ENCODE measurements at places on chromosomes 16 and 17.

GRCh38 chr17:514584-514983 lies 162.0 kb upstream of the RPH3AL start:
- DNase-seq, result no peak

- no peak for DNase-seq
Observed at GRCh38 chr17:30278032-30278431, 13.7 kb downstream of the BLMH start.

DNA sequence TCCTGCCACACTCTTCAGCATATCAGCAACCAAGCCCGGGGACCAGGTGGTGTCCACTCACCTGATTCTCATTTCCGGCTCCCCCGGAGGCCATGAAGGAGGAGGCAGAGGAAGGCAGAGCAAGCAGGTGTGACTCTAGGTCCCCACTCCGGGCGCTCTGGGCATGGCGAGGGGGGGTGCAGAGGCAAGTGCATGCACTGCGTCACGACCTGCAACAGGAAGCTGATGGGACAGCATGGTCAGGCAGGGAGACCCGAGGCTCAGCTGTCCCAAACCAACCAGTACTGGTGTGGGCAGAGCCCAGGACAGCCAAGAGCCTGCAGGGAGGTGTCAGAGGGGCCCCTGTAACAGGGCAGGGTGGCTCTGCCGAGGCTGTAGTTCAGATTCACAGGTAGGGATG lies 2.1 kb upstream of the ENGASE start:
- no peak for DNase-seq

- DNase-seq, result no peak
Observed at GRCh38 chr16:85670840-85671239, 17.9 kb downstream of the GINS2 start.

DNA sequence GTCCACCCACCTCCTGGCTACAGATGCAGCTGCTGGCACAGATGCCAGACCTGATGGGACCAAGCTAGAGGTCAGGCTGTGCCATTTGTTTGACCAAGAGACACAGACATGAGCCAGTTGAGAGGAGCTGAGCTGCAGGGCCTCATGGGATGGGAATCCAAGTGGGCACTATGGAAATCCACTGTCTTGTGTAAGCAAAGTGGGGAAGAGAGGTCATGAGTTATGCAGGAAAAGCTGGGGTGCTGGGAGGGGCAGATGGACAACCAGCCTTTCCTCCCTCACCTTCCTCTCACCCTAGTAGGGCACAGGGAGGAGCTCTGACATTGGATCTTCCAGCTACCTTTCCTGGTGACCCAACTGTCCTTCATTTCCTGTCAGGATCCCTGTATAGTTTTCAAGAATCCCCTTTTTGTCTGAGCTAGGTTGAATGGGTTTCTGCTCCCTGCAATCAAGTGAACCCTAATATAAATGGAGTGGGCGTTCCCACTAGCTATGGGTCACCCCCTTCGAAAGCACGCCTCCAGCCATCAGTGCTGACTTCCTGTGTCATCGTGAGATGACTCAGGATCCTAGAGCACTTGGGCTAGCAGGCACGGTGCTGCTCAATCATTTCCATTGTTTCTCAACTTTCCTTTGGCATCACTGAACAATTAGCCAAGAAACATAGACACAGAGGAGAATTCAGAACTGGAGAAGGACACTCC lies 13.6 kb downstream of the ATPAF2 start:
- DNase-seq, result peak; percentile 29

DNA sequence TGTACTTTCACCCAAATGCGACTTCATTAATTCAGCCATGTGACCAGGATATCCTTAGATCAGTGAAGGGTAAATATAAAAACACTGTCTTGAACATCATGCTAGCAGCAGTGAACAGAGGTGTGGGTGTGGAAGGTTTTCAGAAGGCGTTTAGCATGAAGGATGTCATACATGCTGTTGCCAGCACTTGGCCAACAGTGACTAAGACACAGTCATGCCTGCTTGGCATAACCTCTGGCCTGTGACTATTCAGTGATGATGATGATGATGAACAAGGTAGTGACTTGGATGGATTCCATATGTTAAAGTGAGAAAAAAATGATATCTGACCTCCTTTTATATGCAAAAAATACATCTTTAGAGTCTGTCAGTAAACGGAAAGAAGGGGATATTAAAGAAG lies 97.9 kb downstream of the MAP2K4 start:
- DNase-seq, result no peak

DNA sequence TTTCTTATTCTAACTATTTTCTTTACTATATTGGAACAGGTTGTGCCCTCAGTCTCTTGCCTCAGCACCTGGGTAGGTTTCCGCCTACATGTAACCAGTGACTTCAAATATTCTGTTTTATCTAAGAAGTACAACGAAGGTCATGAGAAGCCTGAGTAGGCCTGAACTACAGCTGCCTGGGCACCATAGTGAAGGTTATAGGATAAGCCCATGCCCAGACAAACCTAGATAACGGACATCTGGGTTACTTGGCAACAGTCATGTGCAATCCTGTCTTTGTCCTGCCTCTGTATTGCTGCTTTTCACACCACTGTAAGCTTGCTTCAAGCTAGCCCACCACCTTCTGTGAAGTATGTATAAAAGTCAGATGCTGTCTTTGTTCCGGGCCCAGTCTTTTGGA lies 25.4 kb upstream of the ARL4D start:
- no peak for DNase-seq

DNA sequence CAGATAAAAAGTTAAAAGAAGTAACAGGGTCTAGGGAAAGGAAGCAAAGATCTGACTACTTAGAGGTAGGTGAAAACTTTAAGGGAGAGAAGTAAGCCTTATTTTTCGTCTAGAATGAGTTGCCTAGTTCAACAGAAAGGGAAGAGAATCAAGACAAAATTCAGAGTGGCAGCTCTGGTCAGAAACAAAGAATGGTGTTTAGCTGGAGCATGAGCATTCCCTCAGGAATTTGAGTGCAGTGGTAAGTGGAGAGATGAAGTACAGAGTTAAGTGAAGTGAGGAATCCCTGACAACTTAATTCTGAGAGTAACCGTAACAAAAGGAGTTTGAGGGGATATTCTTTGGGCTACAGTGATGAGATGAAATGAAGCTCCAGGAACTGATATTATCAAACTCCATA lies 11.5 kb downstream of the SMG6 start:
- no peak for DNase-seq

- no peak for DNase-seq
Observed at GRCh38 chr17:19683117-19683516, 33.3 kb downstream of the SLC47A2 start.

DNA sequence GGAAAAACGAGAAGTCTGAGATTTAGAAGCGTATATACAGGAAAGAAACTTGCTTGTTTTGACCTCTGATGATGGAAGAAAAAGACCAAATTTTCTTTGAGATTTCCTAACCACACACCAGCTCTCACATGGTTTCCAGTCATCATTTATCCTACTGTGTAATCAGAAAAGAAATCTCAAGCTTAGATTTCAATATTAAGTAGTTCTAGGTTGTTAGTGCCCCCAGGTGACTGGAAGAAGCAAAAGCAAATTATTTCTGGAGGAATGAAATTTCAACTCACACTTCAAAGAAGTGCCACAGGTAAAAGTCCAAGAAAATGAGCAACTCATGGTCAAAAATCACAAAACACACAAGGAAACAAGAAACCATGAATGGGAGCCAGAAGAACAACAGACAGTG lies 51.8 kb upstream of the KDM6B start:
- DNase-seq, result no peak

- DNase-seq, result peak; percentile 48
Observed at GRCh38 chr16:85428168-85428898, 184.8 kb upstream of the GSE1 start.

GRCh38 chr16:1097156-1097555 lies 1.1 kb upstream of the C1QTNF8 start:
- DNase-seq, result no peak

- DNase-seq, result peak; percentile 45
Observed at GRCh38 chr17:59427425-59427921, 96.0 kb downstream of the YPEL2 start.

GRCh38 chr17:27764589-27764988 lies 35.7 kb downstream of the NOS2 start:
- no peak for DNase-seq

- DNase-seq, result no peak
Observed at GRCh38 chr16:77408607-77409006, 26.2 kb downstream of the ADAMTS18 start.

DNA sequence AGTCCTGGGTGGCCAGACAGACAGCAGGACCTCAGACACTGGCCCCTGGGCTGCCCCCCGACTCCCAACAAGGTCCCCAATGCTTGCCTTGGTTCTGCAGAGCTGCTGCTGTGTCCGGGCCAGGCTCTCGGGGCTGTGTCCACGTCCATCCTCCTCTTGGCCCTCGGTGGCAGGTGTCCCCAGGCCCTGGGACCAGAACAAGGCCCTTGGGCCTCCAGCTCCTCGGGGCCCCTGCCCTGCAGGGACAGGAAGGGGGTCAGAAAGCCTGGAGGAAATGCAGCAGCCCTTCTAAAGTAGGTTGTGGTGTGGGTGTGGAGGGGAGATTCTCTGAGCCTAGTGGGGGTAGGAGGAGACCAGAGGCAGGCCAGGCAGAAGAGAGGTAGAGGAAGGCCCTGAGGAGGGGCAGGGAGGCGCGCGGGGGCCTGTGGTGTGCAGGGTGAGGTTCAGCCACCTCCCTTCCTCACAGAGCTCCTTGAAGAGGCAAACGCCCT lies 2.5 kb upstream of the AXIN1 start:
- no peak for DNase-seq

DNA sequence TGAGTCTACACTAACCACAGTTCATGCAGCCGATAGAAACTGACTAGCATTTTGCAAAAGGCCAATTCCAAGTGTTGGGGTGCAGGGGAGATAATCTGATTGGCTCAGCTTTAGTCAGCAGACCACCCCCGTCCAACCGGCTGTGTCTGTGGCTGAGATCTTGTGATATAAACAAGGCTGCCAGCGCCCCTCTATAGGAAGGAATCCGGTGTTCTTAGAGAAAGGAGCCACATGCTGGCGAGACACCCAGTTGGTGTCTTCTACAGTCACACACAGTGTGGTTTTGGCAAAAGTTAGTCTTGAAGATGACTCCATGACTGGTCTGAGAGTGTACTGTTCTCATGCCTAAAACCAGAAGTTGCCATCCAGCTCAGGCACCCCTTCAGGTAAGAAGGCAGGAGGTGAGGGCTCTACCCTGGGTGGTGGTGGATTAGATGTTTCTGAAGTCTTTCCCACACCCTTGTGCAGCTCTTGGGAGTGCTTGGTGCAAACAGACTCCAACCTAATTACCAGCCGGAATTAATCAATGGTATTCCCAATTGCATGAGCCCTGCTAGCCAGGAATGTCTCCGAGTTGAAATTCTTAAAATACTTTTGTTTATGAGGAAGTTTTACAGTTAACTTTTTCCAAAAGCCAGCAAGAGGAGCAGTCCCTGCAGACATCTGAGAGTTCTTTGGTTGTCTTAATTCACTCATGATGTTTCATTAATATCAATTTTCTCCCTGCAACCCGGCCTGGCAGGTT lies 172.3 kb upstream of the IRX6 start:
- no peak for DNase-seq

- DNase-seq, result no peak
Observed at GRCh38 chr16:85052536-85052935, 24.9 kb downstream of the KIAA0513 start.

GRCh38 chr17:5719976-5720375 lies 135.7 kb upstream of the NLRP1 start:
- DNase-seq, result no peak

DNA sequence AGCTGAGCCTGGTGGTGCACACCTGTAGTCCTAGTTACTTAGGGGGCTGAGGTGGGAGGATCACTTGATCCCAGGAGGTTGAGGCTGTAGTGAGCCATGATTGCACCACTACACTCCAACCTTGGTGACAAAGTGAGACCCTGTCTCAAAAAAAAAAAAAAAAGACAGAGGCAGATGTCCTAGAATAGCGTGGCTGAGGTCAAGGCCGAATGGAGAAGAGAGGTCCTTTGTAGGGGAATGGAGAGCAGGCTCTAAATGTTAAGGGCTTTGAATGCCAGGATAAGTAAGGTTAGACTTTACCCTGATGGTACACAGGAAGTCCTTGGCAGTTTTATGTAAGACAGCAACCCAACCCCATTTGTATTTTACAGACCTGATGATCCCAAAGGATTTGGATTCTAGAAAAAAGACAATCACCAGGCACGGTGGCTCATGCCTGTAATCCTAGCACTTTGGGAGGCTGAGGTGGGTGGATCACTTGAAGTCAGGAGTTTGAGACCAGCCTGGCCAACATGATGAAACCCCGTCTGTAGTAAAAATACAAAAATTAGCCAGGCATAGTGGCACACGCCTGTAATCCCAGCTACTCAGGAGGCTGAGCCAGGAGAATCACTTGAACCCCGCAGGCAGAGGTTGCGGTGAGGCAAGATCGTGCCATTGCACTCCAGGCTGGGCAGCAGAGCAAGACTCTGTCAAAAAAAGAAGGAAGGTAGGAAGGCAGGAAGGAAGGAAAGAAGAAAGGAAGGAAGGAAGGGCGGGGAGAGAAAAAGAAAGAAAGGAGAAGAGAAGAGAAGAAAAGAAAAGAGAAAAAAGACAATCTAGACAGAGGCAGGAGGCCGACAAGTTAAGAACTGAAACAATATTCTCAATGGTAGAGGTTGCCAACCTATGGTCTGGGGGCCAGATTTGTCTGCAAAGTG lies 2.1 kb upstream of the SBK1 start:
- DNase-seq, result no peak

DNA sequence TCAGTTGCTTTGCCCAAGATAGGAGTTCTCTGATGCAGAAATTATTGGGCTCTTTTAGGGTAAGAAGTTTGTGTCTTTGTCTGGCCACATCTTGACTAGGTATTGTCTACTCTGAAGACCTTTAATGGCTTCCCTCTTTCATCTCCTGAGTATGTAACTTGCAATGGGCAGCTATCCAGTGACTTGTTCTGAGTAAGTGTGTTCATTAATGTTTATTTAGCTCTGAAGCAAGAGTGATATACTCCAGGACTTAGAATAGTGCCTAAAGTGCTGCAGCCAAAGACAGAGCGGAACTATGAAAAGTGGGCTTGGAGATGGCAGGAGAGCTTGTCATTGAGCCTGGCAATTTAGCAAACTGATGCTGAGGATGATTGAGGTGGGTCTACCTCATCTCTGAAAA lies 8.8 kb upstream of the TANGO6 start:
- DNase-seq, result no peak
